SJSA1 (cell line): ENCODE measurements at places on chromosomes 11 and 22. TPM values are rescaled to one million over a fixed set of nuclear protein-coding genes. Genes with fewer than 3 reads are reported as not detected.
A peak's percentile ranks its signal among the peaks of the same experiment; 100 is the strongest.

GRCh38 chr11:111938687-111939160 lies 1.6 kb downstream of the DIXDC1 start:
- no peaks in the 10 kb centered on the region for H3K36me3 ChIP-seq
- H3K4me1 ChIP-seq = peaks cover 58% of the 10 kb centered on the region
- no peak overlapping the region for H3K4me3 ChIP-seq
- no peak for DNase-seq
- peak overlapping the region; percentile 47 for H3K27ac ChIP-seq
- no peaks in the 10 kb centered on the region for H3K27me3 ChIP-seq

KRTAP5-2 gene
- not detected in 2 replicates for total RNA-seq

- no peak for DNase-seq
- peaks cover 15% of the 10 kb centered on the region for H3K4me1 ChIP-seq
- no peak overlapping the region for H3K27ac ChIP-seq
- no peak overlapping the region for H3K4me3 ChIP-seq
- H3K36me3 ChIP-seq = no peaks in the 10 kb centered on the region
- no peaks in the 10 kb centered on the region for H3K27me3 ChIP-seq
Measured at GRCh38 chr22:17924735-17925364, 99.5 kb downstream of the MICAL3 start.

DNA sequence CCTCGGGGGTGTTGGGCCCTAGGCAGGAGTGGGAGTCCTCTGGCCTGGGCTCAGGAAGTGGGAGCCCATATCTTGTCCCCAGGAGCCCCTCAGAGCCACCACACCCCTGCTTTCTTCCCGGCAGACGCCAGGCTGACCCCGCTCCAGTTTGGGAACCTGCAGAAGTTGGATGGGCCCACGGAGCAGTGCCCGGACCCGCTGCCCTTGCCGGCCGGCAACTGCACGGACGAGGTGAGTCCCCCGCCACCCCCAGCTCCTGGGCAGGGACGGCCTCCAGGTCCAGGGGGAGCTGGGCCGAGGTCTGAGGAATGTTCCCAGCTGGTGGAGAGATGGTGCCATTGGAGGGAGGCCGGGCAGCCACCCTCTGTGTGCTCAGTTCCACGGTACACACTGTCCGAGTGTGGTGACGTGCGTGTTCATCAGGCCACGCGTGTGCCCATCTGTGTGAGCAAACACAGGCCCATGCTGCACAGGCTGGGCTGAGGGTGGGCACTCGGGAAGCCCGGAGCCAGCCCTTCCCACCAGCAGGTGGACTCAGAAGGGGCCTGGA lies 4.8 kb downstream of the MUC5B start:
- no peaks in the 10 kb centered on the region for H3K4me1 ChIP-seq
- no peak overlapping the region for H3K4me3 ChIP-seq
- H3K27ac ChIP-seq = no peak overlapping the region
- DNase-seq = no peak
- H3K27me3 ChIP-seq = 0 out of 2 replicates have a peak, but pooled peaks cover 6% of the 10 kb centered on the region

GRCh38 chr11:69969890-69970784 lies 108.0 kb upstream of the ANO1 start:
- H3K27ac ChIP-seq = no peak overlapping the region
- peaks cover 10% of the 10 kb centered on the region for H3K4me1 ChIP-seq
- no peak for DNase-seq
- no peaks in the 10 kb centered on the region for H3K36me3 ChIP-seq
- H3K27me3 ChIP-seq = no peaks in the 10 kb centered on the region
- H3K4me3 ChIP-seq = no peak overlapping the region

OR6T1 gene
- not detected in 2 replicates for total RNA-seq

GLYATL2 gene
- total RNA-seq = 0.26 and 0.69 TPM in 2 replicates

- no peak for DNase-seq
- H3K4me1 ChIP-seq = no peaks in the 10 kb centered on the region
Measured at GRCh38 chr11:45936511-45937054, 14.1 kb downstream of the LARGE2 start.

GRCh38 chr11:34621876-34622275 lies 983 bp downstream of the EHF start:
- H3K27ac ChIP-seq = no peak overlapping the region
- H3K27me3 ChIP-seq = no peaks in the 10 kb centered on the region
- H3K4me3 ChIP-seq = no peak overlapping the region
- no peaks in the 10 kb centered on the region for H3K36me3 ChIP-seq
- DNase-seq = no peak

CREBZF gene
- 15.2 and 24.6 TPM in 2 replicates for total RNA-seq

DNA sequence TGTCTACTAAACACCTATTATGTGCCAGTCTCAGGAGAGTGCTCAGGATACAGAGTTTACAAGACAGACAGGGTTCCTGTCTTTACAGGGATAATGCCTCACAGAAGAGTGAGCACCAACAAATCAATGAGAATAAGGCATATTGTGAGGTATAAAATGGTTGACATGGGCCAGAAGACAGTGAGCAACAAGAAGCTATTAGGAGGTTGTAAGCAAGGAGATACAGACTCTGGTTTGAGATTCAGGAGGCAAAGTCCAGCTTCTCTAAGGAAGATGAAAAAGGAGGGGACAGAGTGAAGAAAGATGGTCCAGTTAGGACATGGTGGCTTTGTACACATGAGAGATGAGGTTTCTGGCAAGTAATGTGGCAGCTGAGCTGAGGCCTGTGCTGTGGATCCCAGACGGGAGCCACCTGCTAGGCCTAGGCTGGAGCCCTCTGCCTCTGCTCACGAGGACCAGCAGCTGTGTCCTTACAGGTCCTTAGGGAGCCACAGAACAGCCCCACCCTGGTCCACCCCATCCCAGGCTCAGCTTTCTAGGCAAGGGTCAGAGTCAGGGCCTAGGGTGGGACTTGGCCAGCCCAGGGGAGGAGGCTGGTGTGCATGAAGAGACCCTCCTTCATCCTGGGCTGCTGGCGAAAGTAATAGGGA lies 110.5 kb downstream of the ZNF280B start:
- no peak overlapping the region for H3K4me3 ChIP-seq
- no peak overlapping the region for H3K27ac ChIP-seq
- DNase-seq = peak; percentile 31
- H3K27me3 ChIP-seq = 0 out of 2 replicates have a peak, but pooled peaks cover 3% of the 10 kb centered on the region

NARS2 gene
- 12.4 and 20.8 TPM in 2 replicates for total RNA-seq

DNA sequence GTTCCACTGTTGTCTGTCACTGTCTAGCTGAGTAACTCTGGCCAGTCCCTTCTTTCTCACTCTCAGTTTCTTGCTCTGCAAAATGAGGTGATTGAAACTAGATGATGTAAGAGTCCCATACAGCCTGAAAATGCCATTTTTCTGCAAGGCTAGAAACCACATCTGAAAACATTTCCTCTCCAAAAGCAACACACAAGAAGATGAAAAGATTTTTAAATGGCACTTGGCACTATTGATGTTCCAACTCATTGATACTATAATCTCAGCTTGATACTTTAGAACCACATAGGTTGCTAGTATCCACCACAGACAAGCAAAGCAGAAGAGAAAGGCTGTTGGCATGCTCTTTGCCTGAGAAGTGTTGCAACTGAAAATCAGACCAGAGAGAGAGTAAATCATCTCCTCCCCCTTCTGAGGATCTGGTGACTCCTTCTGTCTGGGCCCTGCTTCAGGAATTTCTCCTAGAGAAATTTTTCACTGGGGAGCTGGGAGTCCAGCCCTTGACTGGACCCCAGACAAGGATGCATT lies 1217.9 kb downstream of the LRRC4C start:
- no peaks in the 10 kb centered on the region for H3K4me1 ChIP-seq
- no peaks in the 10 kb centered on the region for H3K36me3 ChIP-seq
- no peak overlapping the region for H3K4me3 ChIP-seq
- H3K27me3 ChIP-seq = no peaks in the 10 kb centered on the region; the same call in 1 of the 2 replicates
- DNase-seq = no peak

GRCh38 chr11:57315491-57315890 lies 9.3 kb downstream of the TNKS1BP1 start:
- DNase-seq = peak; percentile 86
- no peak overlapping the region for H3K4me3 ChIP-seq
- peaks cover 79% of the 10 kb centered on the region for H3K36me3 ChIP-seq
- H3K27ac ChIP-seq = peak overlapping the region; percentile 40

GRCh38 chr11:74806267-74806666 lies 57.6 kb downstream of the RNF169 start:
- no peak overlapping the region for H3K4me3 ChIP-seq
- H3K27me3 ChIP-seq = no peaks in the 10 kb centered on the region
- H3K27ac ChIP-seq = no peak overlapping the region
- H3K36me3 ChIP-seq = no peaks in the 10 kb centered on the region

GRCh38 chr11:44743959-44744557 lies 17.3 kb downstream of the TSPAN18 start:
- peaks cover 7% of the 10 kb centered on the region for H3K27me3 ChIP-seq
- no peak for DNase-seq
- H3K4me3 ChIP-seq = no peak overlapping the region
- H3K36me3 ChIP-seq = no peaks in the 10 kb centered on the region
- H3K27ac ChIP-seq = no peak overlapping the region

- H3K27ac ChIP-seq = no peak overlapping the region
- H3K4me1 ChIP-seq = peaks cover 5% of the 10 kb centered on the region
- no peaks in the 10 kb centered on the region for H3K36me3 ChIP-seq
- H3K4me3 ChIP-seq = no peak overlapping the region
- 0 out of 2 replicates have a peak, but pooled peaks cover 4% of the 10 kb centered on the region for H3K27me3 ChIP-seq
Measured at GRCh38 chr11:123434262-123434661, 4.2 kb downstream of the GRAMD1B start.

- peaks cover 68% of the 10 kb centered on the region for H3K36me3 ChIP-seq
- no peak for DNase-seq
- H3K4me3 ChIP-seq = no peak overlapping the region
- peaks cover 9% of the 10 kb centered on the region for H3K4me1 ChIP-seq
Measured at GRCh38 chr11:33064866-33065265, 25.5 kb downstream of the TCP11L1 start.

KLHL35 gene
- 0.41 and 0.58 TPM in 2 replicates for total RNA-seq

DCDC1 gene
- not detected in 2 replicates for total RNA-seq

GRCh38 chr11:134017511-134018430 lies 51.1 kb upstream of the JAM3 start:
- DNase-seq = no peak
- no peak overlapping the region for H3K27ac ChIP-seq
- no peaks in the 10 kb centered on the region for H3K4me1 ChIP-seq
- no peak overlapping the region for H3K4me3 ChIP-seq

- H3K27ac ChIP-seq = no peak overlapping the region
- DNase-seq = no peak
- no peaks in the 10 kb centered on the region for H3K4me1 ChIP-seq
- H3K27me3 ChIP-seq = no peaks in the 10 kb centered on the region
- no peak overlapping the region for H3K4me3 ChIP-seq
Measured at GRCh38 chr11:102158164-102158735, 48.0 kb downstream of the YAP1 start.

DERL3 gene
- not detected in 2 replicates for total RNA-seq

GRCh38 chr22:19238900-19239299 lies 52.6 kb downstream of the CLTCL1 start:
- DNase-seq = no peak
- H3K4me3 ChIP-seq = no peak overlapping the region

GRCh38 chr11:67731583-67731982 lies 57.2 kb upstream of the ALDH3B2 start:
- no peak overlapping the region for H3K27ac ChIP-seq
- DNase-seq = no peak
- H3K4me3 ChIP-seq = no peak overlapping the region
- no peaks in the 10 kb centered on the region for H3K4me1 ChIP-seq
- no peaks in the 10 kb centered on the region for H3K36me3 ChIP-seq

- H3K4me1 ChIP-seq = peaks cover 54% of the 10 kb centered on the region
- H3K27ac ChIP-seq = peak overlapping the region; percentile 47
- H3K4me3 ChIP-seq = no peak overlapping the region
- 0 out of 2 replicates have a peak, but pooled peaks cover 2% of the 10 kb centered on the region for H3K36me3 ChIP-seq
Measured at GRCh38 chr22:45304971-45305370, 4.8 kb upstream of the FAM118A start.

DNA sequence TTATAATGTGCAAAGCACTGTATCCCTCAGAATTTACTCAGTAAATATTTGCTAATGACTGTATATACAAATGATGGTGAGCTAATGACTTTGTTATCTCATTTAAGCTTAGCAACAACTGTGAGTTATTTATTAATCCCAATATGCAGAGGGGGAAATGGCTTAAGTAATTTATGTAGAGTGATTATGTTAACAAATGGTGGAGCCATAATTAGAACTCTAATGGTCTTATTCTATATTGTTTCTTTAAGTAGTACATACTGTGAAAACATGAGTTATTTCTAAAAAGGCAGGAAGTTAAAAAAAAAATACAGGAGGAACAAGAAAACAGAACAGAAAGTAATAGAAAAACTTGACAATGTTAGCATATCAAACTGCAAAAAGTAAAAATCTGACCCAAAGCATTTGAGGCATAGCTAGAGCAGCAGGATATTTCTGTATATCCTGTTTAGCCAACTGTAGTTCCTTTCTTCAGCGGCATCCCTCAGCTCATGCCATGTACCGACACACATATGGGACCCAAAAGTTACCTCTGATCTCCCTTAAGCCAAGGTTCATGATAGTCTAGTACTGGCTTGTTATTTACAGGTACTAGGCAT lies 94.2 kb downstream of the FCHSD2 start:
- DNase-seq = no peak
- no peaks in the 10 kb centered on the region for H3K27me3 ChIP-seq
- no peak overlapping the region for H3K4me3 ChIP-seq
- H3K27ac ChIP-seq = no peak overlapping the region
- H3K4me1 ChIP-seq = no peaks in the 10 kb centered on the region

DNA sequence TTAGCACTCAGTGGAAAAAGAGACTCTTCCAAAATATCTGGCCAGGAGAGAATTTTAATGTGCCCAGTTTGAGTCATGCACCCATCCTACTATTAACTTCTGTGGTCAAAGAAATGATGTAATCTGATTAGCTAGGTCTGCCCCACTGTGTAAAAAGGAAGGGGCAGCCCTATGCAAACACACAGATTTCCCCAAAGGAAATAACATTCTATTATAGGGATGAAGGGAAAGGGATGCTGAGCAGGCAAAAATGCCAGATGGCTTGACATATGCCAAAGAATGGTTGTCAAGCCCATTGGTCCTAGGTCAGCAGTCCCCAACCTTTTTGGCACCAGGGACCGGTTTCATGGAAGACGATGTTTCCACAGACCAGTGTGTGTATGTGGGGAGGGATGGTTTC lies 43.3 kb upstream of the PAK1 start:
- H3K4me3 ChIP-seq = no peak overlapping the region
- no peaks in the 10 kb centered on the region for H3K27me3 ChIP-seq
- no peak overlapping the region for H3K27ac ChIP-seq
- no peaks in the 10 kb centered on the region for H3K4me1 ChIP-seq
- H3K36me3 ChIP-seq = no peaks in the 10 kb centered on the region

SCUBE1 gene
- not detected in 2 replicates for total RNA-seq

GRCh38 chr11:131855320-131855719 lies 484.9 kb downstream of the NTM start:
- H3K36me3 ChIP-seq = no peaks in the 10 kb centered on the region
- H3K4me3 ChIP-seq = no peak overlapping the region
- no peaks in the 10 kb centered on the region for H3K4me1 ChIP-seq
- H3K27me3 ChIP-seq = no peaks in the 10 kb centered on the region
